ENCODE measurements at places on chromosomes 4 and X. TPM values are rescaled to one million over a fixed set of nuclear protein-coding genes. Genes with fewer than 3 reads are reported as not detected.

The GPRASP3 gene
- total RNA-seq, result 5.0 TPM

The SSX4B gene
- not detected for total RNA-seq

The UGT2A1 gene
- total RNA-seq, result not detected

The RGN gene
- 8.7 TPM for total RNA-seq

The AFM gene
- not detected for total RNA-seq

The SLIT2 gene
- 95.9 TPM for total RNA-seq

The SMIM43 gene
- total RNA-seq, result 1.2 TPM

The KLF8 gene
- 14.5 TPM for total RNA-seq

The ETNPPL gene
- not detected for total RNA-seq

The RTL5 gene
- total RNA-seq, result 8.0 TPM

The MAGEB17 gene
- 0.50 TPM for total RNA-seq

The EMCN gene
- total RNA-seq, result 26.3 TPM

The DDX53 gene
- total RNA-seq, result not detected

The DCAF4L1 gene
- total RNA-seq, result 0.17 TPM

The FATE1 gene
- total RNA-seq, result not detected

The TMSB15B gene
- 3.6 TPM for total RNA-seq

The NSUN7 gene
- 2.6 TPM for total RNA-seq

The ATP10D gene
- 19.7 TPM for total RNA-seq

The ATG4A gene
- total RNA-seq, result 10.8 TPM

The SYNPO2 gene
- total RNA-seq, result 2,073 TPM

The NEXMIF gene
- total RNA-seq, result 5.1 TPM

The TEX11 gene
- not detected for total RNA-seq

The RHOXF2 gene
- not detected for total RNA-seq

The CNKSR2 gene
- total RNA-seq, result 8.9 TPM

The SSX4 gene
- total RNA-seq, result not detected

The RBM46 gene
- not detected for total RNA-seq

The TMEM47 gene
- 124 TPM for total RNA-seq

The USP51 gene
- 2.5 TPM for total RNA-seq

The SLC7A11 gene
- total RNA-seq, result 0.33 TPM

The UGT2B15 gene
- total RNA-seq, result not detected

The UTP3 gene
- 31.3 TPM for total RNA-seq

The AKAP4 gene
- total RNA-seq, result not detected

The TLR2 gene
- total RNA-seq, result 39.8 TPM

The MTTP gene
- total RNA-seq, result 1.2 TPM

The BBS7 gene
- total RNA-seq, result 14.3 TPM

The HTN1 gene
- not detected for total RNA-seq

The TSR2 gene
- total RNA-seq, result 33.9 TPM

The SPINK2 gene
- not detected for total RNA-seq

The PAGE2 gene
- total RNA-seq, result not detected

The PAGE3 gene
- total RNA-seq, result not detected

The EDA2R gene
- 1.7 TPM for total RNA-seq

The TLR1 gene
- total RNA-seq, result 14.9 TPM

The GLOD5 gene
- total RNA-seq, result not detected

The PRICKLE3 gene
- 12.1 TPM for total RNA-seq

The DOK7 gene
- 1.7 TPM for total RNA-seq

All from esophagus muscularis mucosa (tissue), 4 donors.